ENCODE measurements at places on chromosomes 1 and 21.
A peak's percentile ranks its signal among the peaks of the same experiment; 100 is the strongest.

GRCh38 chr21:24310788-24311187, 1296.5 kb downstream of the MRPL39 start:
- DNase-seq = no peak

DNA sequence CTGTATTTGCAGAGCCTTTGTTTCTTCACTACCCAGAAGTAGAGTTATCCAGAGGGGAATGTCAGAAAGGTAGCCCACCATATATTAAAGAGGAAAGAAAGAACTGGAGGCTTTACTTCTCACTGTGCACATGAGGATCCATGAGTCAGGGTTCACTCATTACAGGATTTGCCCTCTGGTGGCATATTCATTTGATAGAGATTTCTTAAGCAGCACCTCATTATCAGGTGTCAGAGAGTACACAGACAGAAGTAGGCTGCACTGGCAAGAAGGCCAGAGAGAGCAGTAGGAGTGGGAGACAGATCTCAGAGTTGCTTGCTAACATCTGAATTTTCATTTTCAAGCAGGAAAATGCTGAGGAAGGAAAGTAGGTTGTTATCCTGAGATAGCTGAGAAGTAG, 123.8 kb downstream of the PIK3R3 start:
- no peak for DNase-seq

DNA sequence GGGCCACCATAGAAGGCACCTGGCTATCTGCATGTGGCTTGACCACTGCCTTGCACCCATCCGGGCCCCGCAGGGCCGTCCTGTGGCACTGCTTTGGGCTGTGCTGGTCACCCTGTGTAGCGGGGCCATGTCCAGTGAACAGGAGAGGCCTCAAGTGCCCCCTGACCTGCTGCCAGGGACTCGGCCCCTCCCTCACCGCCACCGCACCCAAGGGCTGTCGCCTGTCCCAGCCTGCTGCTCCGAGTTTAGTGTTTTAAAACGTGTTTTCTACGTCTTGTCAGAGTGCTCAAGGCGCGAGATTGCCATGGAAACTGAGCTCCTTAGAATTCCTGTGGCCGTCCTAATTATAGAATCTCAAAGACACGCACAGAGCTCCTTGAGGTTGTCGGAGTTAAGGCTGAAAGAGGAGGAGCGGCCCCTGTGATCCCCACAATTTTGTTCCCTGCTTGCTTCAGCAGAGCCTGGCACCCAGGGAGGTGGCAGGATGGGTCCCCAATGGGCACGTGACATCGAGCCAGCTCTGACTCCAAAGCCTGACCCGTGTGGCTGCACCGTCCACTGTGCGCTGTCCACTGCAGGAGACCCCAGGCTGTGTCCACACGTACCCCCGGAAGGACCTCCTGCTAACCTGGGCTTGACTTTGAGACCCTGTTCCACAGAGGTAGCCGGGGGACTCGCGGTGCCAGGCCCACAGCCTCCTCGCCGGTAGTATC, 66.2 kb downstream of the FAAP20 start:
- no peak for DNase-seq

- no peak for DNase-seq
These were observed 5.7 kb downstream of the MYBPH start for GRCh38 chr1:203169770-203170520.

DNA sequence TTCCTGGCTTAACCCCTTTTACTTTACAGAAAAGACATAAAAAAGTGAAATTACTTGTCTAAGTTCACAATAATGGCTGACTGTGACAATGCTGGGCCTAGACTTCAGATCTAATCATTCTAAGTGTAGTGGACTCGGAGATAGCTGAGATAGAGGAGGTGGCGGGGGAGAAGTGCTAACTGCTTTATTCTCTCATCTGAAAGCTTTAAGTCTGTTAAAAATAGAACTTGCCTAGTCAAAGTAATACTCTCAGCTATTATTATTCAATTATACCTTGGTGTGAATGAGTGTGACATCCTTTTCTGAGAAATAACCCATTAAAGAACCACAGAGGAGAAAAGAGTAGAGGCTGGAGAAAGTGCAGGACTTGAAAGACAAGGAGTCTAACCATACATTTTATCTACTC, 96.1 kb upstream of the OLIG2 start:
- DNase-seq = no peak

DNA sequence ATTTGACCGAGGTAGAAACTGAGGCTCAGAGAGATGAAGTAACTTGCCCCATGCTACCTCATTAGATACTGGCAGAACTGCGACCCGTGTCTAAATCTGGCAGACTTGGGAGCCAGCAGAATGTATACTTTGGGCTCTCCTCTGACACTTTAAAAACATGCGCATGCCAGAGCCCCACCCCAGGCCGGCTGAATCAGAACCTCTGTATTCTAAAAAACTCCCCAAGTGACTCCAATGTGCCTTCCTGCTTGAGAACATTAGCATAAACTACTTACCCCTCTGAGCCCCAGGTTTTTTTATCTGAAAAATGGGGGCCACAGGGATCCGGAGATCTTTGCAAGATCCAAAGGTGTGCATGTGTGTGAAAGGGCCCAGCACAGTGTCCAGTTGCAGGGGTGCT, 344.7 kb upstream of the USP24 start:
- no peak for DNase-seq

DNA sequence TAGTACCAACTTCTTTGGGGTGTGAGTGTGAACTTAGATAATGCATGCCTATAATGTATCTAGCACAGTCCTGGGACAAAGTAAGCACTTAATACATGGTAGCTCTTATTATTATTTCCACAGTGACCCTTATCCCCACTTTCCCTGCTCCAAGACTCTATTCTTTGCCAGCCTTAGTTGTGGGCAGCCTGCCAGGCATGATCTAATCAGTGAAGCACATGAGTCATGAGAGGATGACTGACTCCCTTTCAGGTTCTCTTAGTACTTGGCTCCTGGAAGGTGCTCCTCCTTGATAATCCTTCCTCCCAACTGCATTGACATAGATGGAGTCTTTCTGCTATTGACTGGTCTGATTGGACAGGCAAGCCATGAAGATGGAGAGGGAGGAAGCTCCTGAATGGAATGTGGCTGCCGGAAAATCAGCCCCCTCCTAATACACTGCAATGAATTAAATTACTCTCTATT, 17.4 kb upstream of the GNG12 start:
- DNase-seq = no peak

DNA sequence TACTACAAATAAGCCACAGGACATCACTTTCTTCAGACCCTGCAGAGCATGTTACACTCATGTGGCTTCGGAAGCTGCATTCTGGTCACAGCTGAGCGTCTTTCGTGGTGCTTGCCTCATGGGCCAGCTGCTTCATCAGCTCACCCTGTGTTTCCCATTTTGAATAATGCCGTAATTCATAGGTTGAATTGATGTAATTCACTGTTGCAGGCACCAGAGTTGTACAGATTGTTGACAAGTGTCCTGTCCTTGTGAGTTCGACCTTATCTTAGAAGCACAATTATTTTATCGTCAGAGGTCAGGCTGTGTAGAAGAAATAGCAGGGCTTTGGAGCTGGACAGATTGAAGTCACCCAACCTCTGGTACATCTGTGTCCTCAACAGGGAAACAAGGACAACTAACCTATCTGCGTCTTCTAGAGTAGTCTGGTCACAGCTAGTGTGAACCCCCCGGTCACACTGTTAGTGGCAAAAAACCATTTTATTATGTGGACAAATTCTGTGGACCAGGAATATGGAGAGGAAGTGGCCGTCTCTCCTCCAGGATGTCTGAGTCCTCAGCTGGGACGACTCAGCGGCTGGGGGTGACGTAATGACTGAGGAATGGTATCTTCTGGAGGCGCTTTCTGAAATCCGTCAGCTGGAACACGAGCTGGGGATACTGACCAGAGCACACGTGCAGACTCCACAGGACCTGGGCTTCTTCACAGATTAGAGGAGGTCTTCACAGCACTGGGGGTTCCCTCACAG, 17.8 kb downstream of the PKNOX1 start:
- no peak for DNase-seq

DNA sequence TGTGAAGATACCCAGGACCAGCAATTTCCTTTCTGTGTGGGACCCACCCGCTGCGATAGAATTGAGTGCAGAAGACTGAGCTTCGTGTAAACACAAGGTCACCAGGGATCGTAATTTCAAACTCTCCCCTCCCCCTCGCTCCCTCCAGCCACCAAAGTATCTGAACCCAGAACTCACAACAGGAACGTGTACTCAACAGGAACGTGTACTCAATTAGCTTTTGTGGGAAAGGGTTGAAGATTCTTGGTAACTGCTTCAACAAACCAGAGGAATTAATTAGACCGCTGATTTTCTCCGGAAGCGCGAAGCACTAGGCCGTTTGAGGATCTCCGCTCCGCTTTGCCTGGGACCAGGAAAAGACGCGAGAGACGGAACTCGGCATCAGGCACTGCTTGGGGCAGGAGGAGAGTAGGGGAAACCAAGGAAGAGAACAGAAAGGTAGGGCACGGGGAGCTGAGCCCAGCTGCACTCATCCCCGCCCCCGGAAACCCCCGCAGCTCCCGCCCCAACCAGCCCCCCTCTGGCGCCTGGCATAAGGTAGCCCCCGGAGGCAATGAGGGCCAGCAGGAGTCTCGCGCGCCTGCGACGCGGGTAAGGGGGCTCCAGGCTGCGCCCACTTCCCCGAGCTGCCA, 453 bp downstream of the DRAM2 start:
- DNase-seq = no peak

- no peak for DNase-seq
These were observed 11.5 kb downstream of the FCRL5 start for GRCh38 chr1:157540852-157541251.

- no peak for DNase-seq
These were observed 1.9 kb downstream of the AGO1 start for GRCh38 chr1:35884934-35885333.

GRCh38 chr21:43864313-43864961, 586 bp upstream of the AGPAT3 start:
- DNase-seq = no peak

- no peak for DNase-seq
These were observed at the start of gene CASZ1 for GRCh38 chr1:10796029-10796944. CASZ1 (minus strand) TSS chr1:10796646; CDS start chr1:10693889, 102,757 bp downstream.

DNA sequence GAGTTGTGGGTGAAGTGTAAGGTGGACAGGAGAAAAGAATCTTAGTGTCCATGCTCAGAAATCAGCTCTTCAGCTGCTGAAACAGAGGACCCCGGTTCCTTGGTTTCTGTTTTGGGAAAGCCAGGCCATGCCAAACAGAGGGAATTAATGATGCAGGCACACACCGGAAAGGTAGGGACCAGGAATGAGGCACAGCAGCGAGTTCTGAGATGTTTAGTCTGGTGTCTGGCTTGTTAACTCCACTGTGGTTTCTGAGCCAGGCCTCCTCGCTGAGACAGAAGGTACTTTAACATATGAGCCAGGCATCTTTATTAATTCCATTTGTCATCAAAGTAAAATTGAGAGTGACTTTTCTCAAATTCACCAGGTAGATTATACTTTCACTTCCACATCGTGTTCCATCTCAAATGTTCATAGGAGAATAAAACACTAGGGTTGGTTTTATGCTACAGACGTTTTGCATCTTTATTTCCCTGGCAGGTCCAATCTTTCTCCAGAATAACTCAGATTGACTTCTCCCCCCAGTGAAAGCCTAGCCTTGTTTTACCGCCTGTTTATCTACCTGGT, 23.5 kb downstream of the LRRC8D start:
- DNase-seq = peak; percentile 10

GRCh38 chr1:26357121-26357602, 3.2 kb upstream of the CRYBG2 start:
- DNase-seq = no peak

- no peak for DNase-seq
These were observed 8.8 kb upstream of the F3 start for GRCh38 chr1:94550396-94550795.

GRCh38 chr1:21123287-21123948, 53.3 kb downstream of the EIF4G3 start:
- no peak for DNase-seq

DNA sequence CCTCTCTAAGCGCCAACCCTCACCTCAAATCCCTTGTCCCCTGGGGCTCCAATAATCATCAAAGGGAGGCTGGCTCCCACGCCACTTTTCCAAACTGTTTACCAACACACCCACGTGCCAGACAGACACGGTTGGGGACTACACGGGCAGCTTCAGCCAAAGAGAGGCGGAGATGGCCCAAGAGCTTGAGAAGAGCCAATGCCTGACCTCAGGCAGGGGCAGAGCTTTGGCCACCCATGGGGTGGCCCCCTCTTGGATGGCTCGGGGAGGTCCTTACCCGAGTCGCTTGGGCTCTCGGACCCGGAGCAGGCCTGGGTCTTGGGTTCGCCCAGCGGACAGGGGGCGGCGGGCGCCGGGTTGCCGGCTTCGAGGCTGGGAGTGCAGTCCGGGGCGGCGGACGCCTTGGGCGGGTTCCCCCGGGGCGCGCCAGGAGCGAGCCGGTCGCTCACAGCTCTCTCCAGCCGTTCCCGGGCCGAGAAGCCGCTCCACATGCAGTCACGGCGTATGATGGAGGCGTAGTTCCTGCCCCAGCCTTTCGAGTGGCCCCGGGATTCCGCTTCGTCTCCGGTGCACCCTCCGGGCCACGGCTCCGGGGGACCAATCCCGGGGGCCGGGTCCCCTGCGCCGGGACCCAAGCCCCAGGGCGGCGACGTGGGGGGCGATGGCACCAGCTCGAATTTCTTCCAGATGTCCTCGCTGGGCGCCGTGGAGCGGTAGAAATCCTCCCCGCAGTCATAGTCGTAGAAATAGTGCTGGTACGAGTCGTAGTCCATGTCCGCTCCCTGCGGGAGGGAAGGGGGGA, 854 bp downstream of the MYCL start:
- DNase-seq = no peak

DNA sequence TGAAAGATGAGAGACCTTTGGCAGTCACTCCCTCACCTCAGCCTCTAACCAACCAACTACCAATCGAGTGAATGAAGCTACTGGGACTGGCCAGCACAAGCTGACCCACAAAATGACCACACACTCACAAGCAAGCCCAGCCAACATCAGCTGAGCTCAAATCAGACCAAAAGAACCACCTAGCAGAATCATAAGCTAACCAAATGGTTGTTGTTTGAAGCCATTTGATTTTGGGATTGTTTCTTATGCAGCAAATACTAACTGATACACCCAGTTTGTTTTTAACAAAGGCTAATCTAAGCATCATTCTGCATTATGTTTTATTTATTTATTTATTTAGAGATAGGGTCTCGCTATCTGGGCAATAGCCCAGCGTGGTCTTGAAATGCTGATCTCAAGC, 310.4 kb downstream of the SETD4 start:
- DNase-seq = no peak

DNA sequence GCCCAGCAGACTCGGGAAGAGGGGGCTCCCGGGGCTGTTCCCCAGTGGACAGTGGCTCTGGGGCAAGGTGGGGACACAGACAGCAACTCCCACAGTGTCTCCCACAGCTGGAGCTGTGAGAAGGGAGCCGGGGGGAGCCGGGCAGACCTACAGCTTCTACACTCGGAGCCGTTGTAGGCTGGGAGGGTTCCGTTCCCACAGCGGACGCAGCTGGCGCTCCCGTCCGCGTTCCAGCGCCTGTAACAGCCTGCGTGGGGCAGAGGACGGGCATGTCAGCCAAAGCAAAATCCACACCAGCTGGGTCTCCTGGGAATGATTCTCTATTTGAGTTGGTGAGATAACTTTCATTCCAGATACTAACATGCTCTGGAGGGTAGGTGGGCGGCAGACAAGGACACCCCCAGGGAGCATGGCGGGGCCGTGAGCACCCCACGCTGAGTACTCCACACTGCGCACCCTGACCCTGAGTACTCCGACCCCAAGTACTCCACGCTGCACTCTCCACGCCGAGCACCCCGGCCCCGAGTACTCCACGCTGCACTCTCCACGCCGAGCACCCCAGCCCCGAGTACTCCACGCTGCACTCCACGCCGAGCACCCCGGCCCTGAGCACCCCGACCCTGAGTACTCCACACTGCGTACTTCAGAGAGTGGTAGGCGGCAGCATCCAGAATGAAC, 13.4 kb upstream of the RNF223 start:
- no peak for DNase-seq
